ENCODE measurements at places on chromosomes 6 and 20.

- no peak for DNase-seq
Observed at GRCh38 chr6:42250274-42250931, 32.7 kb upstream of the MRPS10 start.

DNA sequence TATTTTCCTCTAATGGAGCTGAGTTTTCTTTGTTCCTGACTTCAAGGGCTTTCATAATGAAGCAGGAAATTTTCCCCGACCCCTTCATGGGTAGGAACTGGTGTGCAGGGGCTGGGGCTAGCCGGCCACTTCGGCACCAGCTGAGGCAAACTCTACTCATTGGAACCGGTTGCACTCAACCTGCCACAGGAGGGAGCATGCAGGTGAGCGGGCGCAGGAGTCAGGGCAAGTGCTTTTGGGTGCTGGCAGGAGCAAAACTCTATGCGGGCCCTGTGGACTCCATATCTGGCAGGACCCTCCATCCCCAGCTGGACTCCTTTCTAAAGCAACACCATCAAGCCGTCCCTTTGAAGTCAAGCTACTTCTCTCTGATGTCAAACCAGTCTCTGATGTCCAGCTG is 244.2 kb downstream of the EPM2A start:
- no peak for DNase-seq

GRCh38 chr6:167401525-167402194 is 76.8 kb downstream of the TTLL2 start:
- DNase-seq: no peak

DNA sequence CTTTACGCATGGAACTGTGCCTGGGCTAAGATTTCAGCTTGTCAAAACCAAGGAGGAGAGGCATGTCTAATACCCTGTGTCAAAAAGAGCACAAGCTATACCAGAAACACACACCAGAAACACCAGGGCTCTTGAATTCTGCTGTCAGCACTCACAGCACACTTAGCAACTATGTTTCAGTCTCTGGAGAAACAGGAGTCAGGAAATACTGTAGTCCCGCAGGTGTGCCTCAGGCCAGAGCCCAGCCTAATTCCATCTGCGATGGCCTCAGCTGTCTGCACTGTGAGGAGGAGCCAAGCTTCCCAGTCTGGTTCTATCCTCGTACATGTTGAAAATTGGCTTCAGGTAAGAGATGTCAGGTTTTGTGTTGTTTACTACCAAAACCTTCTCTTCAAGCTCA is 31.6 kb downstream of the MTRES1 start:
- DNase-seq: no peak

DNA sequence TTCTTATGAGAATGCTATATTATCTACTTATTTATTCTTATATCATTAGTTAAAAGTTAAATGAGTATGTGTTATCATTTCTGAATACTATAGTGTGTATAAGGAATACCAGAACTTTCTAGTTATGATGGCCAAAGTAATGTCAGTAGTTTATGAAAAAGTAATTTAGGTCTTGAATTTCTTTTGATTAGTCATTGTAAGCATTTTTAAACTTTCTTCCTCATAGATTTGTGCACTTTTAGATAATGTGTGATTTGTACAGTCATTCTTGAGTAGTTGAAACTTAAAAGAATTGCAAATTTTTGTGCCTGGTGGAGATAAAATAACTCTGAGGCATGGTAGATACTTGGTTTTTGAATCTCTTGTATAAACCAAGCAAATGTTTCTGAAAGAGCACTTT is 311.3 kb downstream of the CDKAL1 start:
- no peak for DNase-seq

GRCh38 chr6:138297761-138298298 is 79.5 kb upstream of the PBOV1 start:
- no peak for DNase-seq

GRCh38 chr6:169213814-169214520 is 39.7 kb downstream of the THBS2 start:
- DNase-seq: no peak

DNA sequence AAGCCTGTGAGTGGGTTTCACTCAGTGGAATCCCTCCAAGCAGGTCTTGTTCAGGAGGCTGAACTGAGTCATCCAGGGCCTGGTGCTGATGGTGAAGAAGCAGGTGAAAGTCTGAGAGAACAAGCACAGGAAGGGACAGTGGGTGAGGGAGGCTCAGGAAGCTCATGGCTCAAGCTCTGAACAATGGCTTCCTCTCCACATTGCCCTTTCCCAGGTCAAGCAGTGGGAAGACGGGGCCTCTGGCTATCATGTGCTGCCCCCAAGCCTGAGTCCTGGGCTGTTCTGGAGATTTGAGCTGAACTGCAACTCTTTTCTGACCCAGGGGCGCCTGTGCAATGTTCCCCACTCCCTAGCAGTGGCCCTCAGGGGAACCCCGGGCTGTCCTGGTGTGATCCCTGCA is 3.4 kb downstream of the CST9L start:
- no peak for DNase-seq

DNA sequence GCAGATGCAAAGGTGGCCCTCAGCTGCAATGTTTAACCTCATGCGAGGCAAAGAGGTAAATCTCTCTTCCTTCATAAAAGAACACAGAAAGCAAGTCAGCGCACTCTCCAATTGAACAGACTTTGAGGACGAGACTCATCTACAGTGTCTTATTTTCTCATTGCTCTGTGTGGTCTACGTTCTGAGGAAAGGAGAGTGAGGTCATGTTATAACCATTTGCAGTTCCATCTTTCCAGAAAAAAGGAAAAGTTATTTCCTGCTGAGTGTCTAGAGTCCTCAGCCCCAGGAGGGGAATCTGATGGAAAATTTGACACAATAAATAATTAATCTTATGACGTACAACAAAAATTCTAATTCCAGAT is 35.6 kb upstream of the THBS2 start:
- no peak for DNase-seq

DNA sequence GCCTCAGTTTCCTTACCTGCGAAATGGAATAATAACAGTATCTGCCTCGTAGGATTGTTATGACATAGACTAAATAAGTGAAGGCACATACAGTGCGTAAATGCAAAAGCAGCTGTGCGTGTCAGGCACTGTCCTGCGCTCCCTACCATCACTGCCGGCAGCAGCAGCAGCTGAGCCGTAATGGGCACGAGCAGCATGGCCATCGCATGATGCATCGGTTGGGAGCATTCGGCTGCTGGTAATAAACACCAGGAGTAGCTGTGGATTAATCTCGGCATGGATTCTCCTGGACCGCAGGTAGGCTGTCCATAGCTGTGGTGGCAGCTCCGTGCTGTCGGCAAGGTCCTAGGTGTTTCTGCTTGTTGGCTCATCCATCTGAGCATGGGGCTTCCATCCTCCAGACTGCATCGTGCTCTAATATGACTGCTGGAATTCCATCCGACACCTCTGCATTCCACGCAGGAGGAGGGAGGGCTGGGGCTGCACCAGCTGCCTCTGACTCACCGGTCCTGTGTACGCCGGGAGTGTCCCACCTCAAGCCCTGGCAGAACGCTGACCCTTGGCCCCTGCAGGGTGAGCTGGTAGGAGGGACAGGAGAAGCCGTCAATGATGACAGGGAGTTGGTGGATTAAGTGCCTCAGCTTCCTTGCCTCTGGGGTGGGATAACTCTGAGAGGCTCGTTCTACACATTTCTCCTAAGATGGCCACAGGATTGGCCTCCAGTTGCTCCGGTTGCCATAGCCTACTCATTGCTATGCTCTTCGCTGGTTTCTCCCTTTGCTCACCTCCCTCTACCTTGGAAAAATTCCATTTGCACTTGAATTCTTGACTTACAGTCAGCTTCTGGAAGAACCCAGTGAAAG is 100.9 kb upstream of the PMEPA1 start:
- no peak for DNase-seq

DNA sequence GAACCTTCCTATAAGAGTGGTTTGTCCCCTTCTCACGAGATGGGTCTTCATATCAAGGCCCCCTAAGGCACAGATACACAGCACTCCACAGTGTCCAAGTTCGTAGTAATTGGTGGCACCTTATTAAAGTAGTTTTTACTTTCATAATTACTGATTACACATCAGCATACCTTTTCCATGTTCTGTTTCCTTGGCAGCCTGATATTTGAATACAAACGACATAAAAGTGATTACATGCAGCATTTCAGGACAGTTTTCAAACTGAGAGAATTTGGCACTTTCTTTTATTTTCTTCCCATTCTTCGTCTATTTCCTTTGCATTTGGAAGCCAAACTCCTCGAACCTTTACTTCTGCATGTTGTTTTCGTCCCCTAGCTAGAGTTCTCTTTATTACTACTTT is 139.7 kb downstream of the MTHFD1L start:
- no peak for DNase-seq

- DNase-seq: no peak
Observed at GRCh38 chr6:25628471-25629197, 23.4 kb upstream of the SCGN start.

DNA sequence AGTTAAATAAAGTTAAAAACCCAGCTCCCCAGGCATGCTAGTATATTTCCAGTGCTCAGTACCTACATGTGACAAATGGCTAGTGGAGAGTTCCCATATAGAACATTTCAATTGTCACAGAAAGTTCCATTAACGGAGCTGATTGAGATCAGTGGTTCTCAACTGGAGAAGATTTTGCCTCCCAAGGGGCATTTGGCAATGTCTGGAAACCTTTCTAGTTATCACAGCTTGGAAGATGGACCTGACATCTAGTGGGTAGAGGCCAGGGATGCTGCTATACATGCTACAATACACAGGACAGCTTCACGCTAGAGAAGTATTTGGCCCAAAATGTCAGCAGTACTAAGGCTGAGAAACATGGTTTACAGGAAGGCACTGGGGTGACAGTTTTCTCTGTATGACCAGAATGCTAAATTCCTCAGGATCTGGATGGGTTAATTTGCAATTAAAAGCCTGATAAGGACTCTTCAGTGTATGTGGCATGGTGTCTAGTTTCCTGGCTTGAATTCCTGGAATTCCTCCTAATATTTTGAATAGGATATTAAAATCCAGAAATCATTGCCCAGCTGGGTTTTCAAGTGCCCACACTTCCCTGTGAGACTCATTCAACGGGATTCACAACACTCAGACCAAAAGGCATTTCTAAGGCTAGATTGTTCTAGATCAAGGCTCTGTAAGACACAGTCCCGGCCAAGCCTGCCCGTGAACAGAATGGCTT is 84.7 kb upstream of the SALL4 start:
- DNase-seq: no peak

GRCh38 chr20:45951925-45952834 is 17.7 kb downstream of the PCIF1 start:
- DNase-seq: no peak

GRCh38 chr20:35541783-35542662 is at the start of gene ERGIC3:
Gene ERGIC3 (plus strand): TSS chr20:35542078. CDS start chr20:35542098, 20 bp downstream.
- DNase-seq: peak; percentile 75

DNA sequence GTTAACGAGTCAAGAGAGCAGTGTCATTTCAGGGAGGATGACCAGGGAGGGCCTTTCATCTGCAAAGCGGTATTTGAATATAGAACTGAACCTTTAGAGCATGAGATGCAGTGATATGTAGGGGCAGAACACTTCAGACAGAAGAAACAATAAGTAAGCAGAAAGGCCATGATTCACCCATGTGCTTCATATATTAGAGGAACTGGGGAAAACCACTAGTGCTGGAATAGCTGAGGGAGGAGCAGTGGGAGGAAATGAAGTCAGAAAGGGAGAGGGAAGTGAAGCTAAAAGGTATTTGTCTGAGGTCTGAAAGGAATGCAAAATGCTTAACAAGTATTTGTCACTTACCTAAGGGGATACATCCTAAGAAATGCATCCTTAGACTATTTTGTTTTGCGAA is 391.2 kb downstream of the ADGRB3 start:
- peak; percentile 52 for DNase-seq

GRCh38 chr6:37965964-37966676 is 146.6 kb downstream of the ZFAND3 start:
- DNase-seq: peak; percentile 61

- DNase-seq: no peak
Observed at GRCh38 chr6:77463861-77464494, 687 bp upstream of the HTR1B start.

DNA sequence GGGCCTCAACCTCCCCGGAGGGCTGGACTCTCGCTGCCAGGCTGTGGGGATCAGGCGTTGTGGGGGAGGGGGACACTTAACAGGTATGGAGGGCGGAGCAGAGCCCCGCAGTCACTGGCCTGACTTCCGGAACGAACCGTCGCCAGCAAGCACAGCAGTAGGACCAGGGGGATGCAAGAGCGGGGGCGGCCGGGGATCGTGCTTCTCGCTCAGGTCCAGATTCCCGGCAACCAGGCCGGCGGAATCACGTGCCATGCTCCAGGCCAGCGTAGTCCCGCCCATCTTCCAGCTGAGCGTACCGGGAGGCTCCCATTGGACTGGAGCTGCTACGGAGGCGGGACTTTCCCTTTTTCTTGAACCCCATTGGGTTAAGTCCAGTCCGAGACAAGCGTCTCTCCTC is 10.0 kb upstream of the POU5F1 start:
- DNase-seq: peak; percentile 69

GRCh38 chr6:156699017-156699421 is 78.2 kb upstream of the ARID1B start:
- peak; percentile 68 for DNase-seq

DNA sequence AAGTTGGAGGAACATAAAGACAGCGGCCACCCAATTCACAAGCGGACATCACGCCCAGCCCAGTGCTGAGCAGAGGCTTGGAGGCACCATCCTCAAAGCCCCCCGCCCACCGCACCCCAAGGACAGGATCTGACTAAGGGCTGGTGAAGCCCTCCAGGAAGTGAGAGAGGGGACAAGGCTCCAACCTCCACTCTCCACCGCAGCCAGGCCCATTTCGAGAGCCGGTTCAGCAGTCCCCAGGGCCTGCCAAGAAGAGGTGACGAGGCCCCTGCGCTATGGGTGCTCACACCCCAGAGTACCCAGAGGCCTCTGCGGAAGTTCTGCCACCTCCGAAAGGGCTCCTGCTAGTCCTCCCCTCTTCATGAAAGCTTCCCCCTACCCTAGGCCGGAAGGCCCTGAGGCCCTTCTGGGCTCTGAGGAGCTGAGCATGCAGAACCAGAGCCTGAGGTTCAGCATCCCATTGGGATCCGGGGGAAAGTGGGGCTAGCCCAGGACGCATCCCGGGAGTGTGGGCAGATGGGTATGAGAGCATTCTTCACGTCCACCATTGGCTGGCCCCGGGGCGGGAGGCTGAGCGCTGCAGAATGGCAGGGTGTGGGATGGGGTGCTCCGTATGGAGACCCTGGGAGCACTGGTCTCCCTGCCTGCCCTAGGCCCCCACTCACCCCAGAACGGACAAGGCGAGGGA is 2.5 kb downstream of the GRM4 start:
- DNase-seq: no peak

DNA sequence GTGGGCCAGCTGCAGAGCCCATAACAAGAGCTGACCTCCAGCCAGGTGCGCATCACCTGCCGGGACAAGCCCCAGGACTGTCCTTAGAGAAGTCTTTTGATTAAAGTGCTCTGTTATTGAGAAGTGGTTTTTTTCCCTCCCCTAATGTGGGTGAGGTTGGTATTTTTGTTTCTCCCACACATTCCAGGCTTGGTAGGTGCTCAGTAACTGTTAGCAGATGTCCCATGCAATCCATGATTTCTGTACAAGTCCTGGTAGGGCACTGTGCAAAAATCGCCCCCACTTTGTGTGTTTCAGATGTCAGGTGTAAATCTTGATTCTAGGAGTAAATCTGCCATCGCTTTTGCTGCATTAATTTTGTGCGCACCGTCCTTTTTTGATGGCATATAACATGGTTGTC is 4.7 kb downstream of the FAM210B start:
- no peak for DNase-seq

- DNase-seq: no peak
Observed at GRCh38 chr6:35354361-35355135, 12.2 kb downstream of the PPARD start.

All from HS-5 (cell line).